Gastrocnemius medialis (tissue), 4 donors: ENCODE measurements at places on chromosomes 3 and 15. TPM values are rescaled to one million over a fixed set of nuclear protein-coding genes. Genes with fewer than 3 reads are reported as not detected.
A peak's percentile ranks its signal among the peaks of the same experiment; 100 is the strongest.

DNA sequence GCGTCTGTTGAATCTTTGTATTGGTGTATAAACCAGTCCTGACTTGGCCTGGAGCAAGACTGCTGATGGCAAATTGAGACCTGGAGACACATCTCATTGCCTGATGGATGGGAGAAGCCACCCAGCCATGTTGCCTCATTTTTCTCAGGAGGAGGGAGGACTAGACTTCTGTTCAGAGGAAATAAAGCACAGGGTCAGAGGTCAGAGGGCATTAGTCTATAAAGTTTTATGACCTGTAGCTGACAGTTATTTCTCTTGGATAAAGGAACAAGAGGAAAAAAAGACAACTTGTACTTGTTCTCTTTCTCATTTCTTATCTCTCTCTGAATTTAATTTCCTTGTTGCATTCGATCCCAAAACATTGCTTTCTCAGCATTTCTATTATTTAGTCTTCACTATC lies 775.9 kb downstream of the SQOR start:
- no peak overlapping the region for H3K27ac ChIP-seq
- DNase-seq = no peak
- H3K4me3 ChIP-seq = no peak overlapping the region

- DNase-seq = no peak
- peaks cover 28% of the 10 kb centered on the region for H3K4me1 ChIP-seq
- no peaks in the 10 kb centered on the region for H3K27me3 ChIP-seq
- no peak overlapping the region for H3K27ac ChIP-seq
These were observed 2.7 kb downstream of the MAP6D1 start for GRCh38 chr3:183822631-183823030.

The STAB1 gene
- 23.5 TPM for total RNA-seq

DNA sequence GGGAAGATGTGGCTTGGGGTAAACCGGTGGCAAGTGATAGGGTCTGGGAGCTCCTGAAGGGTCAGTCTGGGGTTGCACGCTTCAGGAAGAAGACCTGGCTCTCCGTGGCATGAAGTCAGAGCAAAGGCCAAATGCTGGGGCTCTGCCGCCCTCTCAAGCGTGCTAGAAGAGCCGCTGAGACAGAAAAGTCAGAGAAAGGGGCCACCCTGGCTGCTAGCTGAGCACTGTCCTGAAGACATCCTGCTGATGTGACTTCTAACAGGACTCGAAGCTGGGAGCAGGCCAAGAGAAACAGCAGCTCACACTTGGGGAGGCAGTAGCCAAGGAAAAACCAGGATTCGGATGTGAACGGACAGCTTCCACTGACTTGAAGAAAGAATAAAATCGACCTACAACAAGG lies 270.4 kb downstream of the OCA2 start:
- no peak overlapping the region for H3K27ac ChIP-seq
- no peaks in the 10 kb centered on the region for H3K27me3 ChIP-seq

DNA sequence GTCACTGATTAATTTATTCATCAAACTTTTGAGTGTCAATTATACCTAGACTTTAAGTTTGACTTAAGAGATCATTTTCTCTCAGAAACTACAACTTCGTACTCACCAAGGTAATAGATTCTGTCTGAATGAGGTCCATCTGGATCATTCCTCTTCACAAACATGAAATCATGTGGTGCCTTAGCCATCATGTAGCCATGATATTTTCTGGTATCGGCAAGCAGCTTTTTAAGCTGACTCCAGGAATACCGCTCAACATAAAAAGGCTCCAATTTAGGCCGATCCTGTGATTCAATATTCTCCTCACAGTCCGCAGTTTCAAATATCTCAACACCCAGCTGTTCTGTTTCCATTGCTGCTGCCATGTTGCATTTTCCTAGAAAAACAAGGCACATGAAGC lies 5.3 kb downstream of the DPP8 start:
- peak overlapping the region; percentile 58 for H3K27ac ChIP-seq
- H3K27me3 ChIP-seq = no peaks in the 10 kb centered on the region
- H3K4me1 ChIP-seq = peaks cover 53% of the 10 kb centered on the region
- no peak for DNase-seq
- peaks cover 30% of the 10 kb centered on the region for H3K36me3 ChIP-seq

DNA sequence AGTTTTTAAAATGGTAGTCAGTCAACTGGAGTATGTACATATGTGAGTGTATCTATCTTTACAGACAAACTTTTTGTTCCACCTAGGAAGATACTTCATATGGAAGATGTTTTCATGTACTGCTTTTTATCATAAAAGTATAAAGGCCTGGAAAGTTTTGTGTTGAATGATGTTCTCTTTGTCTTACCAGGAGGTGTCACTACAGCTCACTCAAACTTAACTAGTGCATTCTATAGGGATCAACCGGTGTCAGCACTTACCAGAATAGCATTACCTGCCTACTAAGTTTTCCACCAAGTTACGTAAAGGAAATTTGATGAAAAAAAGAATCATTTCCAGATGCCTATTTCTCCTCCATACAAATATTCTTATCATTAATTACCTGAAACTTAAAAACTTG lies 522.6 kb upstream of the SEMA6D start:
- H3K27ac ChIP-seq = no peak overlapping the region
- H3K4me3 ChIP-seq = no peak overlapping the region
- H3K4me1 ChIP-seq = no peaks in the 10 kb centered on the region
- DNase-seq = no peak

GRCh38 chr3:133540896-133541674 lies 32.4 kb upstream of the CDV3 start:
- no peak for DNase-seq
- H3K36me3 ChIP-seq = no peaks in the 10 kb centered on the region
- H3K27me3 ChIP-seq = no peaks in the 10 kb centered on the region
- H3K4me3 ChIP-seq = no peak overlapping the region

DNA sequence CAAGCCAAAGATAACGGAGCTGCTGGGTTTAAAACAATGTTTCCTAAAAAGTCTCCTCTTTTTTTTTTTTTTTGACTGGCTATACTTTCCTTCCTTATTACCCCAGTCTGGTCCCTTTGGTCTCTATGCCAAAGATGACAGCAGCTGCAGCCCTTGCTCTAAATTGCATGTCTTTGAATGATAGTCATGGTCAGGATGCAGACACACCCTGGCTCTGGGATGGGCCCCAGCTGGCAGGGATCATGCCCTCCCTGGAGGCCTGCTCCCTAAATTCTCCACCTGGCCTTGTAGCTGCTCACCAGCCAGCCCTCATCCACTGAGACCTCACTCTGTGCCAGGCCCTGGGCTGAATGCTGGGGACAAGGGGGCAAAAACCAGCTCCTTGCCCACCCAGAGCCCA lies 95.8 kb downstream of the MESD start:
- DNase-seq = peak; percentile 43
- H3K36me3 ChIP-seq = peaks cover 7% of the 10 kb centered on the region
- H3K4me1 ChIP-seq = no peaks in the 10 kb centered on the region

DNA sequence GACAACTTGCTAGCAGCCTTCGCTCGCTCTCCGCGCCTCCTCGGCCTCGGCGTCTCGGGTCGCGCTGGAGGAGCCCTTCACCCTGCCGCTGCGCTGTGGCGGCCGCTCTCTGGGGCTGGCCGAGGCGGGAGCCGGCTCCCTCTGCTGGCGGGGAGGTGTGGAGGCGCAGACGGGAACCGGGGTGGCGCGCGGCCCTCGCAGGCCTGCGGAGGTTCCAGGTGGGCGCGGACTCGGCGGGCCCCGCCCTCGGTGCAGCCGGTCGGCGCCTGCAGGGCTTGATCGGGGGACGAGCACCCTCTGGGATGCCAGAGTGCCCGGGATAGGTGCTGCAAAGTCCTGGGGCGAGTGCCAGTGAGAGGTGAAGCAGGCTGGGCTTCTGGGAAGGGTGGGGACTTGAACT lies 989.9 kb downstream of the ROBO2 start:
- H3K27ac ChIP-seq = no peak overlapping the region
- H3K27me3 ChIP-seq = no peaks in the 10 kb centered on the region
- no peaks in the 10 kb centered on the region for H3K36me3 ChIP-seq

DNA sequence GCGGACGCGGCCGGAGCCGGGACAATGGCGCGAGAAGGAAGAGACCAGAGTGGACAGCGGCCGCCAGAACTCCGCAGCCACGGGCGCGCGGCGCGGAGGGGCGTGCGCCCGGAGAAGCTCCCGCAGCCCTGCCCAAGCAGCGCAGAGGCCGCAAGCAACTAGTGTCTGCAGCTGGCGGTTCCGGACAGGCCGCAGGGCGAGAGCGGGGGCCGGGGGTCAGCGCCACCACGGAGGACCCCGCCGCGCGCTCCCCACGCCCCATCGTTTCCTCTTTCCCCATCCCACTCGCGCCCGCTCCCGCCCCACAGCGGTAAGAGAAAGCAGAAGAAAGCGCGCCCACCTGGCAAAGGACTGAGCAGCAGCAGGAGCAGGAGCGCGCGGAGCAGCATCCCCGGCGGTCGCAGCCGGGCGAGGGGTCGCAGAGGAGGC lies 440 bp downstream of the PRTG start:
- H3K4me1 ChIP-seq = no peaks in the 10 kb centered on the region
- H3K27me3 ChIP-seq = no peaks in the 10 kb centered on the region
- no peaks in the 10 kb centered on the region for H3K36me3 ChIP-seq
- H3K4me3 ChIP-seq = peak overlapping the region; percentile 80
- DNase-seq = no peak

The ILDR1 gene
- total RNA-seq = not detected

DNA sequence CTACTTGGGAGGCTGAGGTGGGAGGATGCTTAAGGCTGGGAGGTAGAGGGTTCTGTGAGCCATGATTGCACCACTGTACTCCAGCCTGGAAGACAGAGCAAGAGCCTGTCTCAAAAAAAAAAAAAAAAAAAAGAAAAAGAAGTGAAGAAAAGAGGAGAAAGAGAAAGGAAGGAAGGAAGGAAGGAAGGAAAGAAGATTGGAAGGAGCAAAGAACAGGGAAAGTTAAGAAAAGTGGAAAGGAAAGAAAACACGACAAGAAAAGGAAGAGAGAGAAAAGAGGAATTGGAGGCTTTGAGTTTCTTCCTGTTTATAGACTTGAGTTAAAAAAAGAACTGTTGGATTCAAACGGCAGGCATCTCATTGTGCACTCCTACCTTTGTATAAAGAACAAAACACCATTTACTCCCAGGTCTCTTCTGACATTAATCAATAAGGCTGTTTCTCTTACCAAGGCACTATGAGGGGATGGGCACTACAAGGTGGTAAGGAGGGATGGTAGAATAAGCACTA lies 73.5 kb downstream of the EDEM1 start:
- no peak overlapping the region for H3K4me3 ChIP-seq
- no peaks in the 10 kb centered on the region for H3K27me3 ChIP-seq
- H3K27ac ChIP-seq = no peak overlapping the region
- DNase-seq = no peak
- no peaks in the 10 kb centered on the region for H3K4me1 ChIP-seq
- no peaks in the 10 kb centered on the region for H3K36me3 ChIP-seq

The LTF gene
- total RNA-seq = 5.1 TPM

DNA sequence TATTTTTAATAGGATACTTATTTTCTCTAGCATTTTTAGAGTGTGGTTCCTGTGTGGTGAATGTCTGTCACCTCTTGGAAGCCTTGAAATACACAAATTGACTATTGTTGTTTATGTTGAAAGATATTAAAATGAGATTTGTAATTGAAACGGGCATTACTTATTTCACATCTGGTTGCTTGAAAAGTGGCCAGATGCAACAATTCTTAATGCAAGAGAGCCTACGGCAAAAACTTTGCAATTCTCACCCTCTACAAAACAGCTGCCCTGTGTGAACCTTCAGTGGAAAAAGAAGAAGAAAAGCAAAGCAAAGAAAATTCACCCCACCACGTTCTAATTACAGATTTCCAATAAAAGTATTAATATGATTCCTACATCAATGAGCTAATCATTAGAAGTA lies 46.6 kb downstream of the PPARG start:
- DNase-seq = no peak
- H3K36me3 ChIP-seq = no peaks in the 10 kb centered on the region
- no peaks in the 10 kb centered on the region for H3K4me1 ChIP-seq

DNA sequence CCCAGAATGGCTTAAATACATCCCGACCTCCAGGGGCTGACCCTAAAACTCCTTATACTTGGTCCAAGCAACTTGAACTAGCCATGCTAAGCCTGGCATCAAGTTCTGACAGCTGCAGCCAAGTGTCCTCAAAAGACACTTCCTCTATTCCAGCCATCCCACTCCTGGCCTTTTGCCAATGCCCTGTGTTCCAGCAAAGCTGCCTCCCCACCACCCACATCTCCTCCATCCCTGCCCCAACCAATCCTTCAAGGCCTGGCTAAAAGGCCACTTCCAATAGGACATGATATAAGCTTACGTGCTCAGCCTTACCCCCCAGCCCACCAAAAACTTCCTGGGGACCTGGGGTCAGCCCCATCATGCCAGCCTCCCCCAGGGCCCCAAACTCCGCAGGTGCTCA lies 40.9 kb downstream of the SEMA3G start:
- H3K4me1 ChIP-seq = peaks cover 21% of the 10 kb centered on the region
- H3K36me3 ChIP-seq = peaks cover 77% of the 10 kb centered on the region
- H3K27ac ChIP-seq = no peak overlapping the region

The AADACL2 gene
- total RNA-seq = not detected

DNA sequence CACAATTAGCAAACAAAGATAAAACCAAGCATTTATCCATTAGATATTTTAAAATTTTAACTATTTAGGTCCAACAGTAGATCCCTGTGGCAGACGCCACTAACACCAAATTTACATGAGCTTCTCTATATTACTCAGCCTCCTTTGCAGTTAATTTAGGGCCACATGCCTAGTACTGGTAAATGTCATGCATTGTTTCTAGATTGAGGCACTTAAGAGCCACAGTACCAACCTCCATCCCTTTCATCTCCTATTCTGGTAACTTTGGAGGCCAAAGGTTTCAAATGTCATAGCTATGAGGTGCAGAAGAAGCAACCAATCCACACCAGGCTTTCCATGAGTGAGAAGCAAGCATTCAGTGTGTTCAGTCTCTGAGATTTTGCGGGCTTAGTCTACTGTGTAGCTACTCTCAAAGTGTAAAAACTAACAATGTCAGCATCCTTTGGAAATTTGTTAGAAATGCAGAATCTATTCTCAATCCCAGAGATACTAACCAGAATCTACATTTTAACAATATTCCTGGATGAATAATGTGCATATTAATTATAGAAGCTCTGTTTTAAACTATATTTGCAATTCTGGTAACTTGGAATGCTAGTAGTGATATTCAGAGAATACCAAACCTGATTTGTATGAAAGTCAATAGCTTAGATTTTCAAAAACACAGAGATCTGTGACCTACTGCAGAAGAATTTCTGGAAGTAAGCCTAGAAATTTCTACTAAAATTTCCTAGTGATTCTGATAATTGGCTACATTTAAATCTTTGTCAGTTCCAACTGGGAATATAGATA lies 206.3 kb upstream of the CD96 start:
- H3K27ac ChIP-seq = no peak overlapping the region
- DNase-seq = no peak
- no peaks in the 10 kb centered on the region for H3K36me3 ChIP-seq
- H3K4me1 ChIP-seq = no peaks in the 10 kb centered on the region
- H3K27me3 ChIP-seq = no peaks in the 10 kb centered on the region
- no peak overlapping the region for H3K4me3 ChIP-seq

GRCh38 chr3:146747928-146748327 lies 142.8 kb upstream of the PLSCR5 start:
- H3K27me3 ChIP-seq = no peaks in the 10 kb centered on the region
- no peak overlapping the region for H3K4me3 ChIP-seq
- no peak for DNase-seq
- no peaks in the 10 kb centered on the region for H3K4me1 ChIP-seq
- no peaks in the 10 kb centered on the region for H3K36me3 ChIP-seq
- H3K27ac ChIP-seq = no peak overlapping the region

The VEPH1 gene
- total RNA-seq = not detected

The UBE3A gene
- 107 TPM for total RNA-seq
